ENCODE measurements at places on chromosomes 12 and 14.

GRCh38 chr12:121774968-121775474 is 18.5 kb downstream of the RHOF start:
- no peak for DNase-seq

GRCh38 chr12:62214846-62215245 is 45.4 kb upstream of the USP15 start:
- DNase-seq = no peak

- no peak for DNase-seq
Measured at GRCh38 chr12:67052981-67053380, 216.2 kb upstream of the CAND1 start.

DNA sequence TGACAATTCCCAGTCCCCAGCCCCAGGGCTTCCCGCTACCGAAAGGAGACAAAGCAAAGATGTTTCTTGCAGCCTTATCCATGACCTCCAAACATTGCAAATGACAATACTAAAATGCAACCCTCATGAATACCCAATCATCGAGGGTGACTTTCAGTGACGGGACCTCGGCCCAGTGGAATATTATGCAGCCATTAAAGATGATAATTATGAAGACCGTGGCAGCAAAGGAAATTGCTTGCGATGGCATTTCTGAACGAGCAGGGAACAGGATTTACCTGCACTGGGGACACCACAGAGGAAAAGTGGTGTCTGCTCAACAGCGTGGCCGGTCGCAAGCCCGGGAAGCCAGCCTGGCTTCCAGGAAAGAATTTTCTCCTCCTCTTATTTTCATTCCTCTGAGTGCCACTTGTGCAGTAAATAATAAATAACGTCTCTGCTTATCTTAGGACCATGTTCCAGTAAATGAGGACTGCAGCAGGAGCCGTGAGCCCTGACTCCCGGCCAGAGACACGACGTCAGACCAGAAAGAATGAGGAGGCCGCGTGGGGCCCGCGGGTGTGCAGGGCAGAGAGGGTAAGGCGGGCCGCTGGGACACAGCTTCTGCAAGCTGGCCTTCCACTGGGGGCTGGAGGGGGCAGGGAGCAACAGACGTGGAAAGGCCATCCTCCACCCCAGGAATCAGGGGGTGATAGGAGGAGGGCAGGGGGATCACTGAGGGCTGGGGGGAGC is 6.6 kb downstream of the C14orf180 start:
- no peak for DNase-seq

DNA sequence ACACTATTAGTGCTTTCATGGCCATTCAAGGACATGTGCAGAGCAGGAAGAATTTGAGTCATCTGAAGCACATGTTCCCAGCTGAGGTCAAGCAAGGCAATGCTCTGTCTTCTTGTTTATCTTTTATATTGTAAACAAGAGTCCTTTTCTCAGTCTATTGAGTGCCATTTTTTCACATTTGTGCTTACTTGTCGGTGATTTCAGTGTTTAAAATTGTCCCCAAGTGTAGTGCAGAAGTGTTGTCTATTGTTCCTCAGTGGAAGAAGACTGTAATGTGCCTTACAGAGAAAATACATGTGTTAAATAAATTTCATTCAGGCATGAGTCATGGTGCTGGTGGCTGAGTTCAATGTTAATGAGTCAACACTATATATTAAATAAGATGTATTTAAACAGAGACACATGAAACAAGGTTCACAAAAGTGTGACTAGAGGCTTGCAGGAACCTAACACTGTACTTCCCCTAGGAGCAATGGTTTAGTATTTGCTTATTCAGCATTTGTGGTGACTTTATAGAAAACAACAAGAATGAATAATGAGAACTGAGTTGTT is 391.1 kb downstream of the LRIG3 start:
- no peak for DNase-seq

DNA sequence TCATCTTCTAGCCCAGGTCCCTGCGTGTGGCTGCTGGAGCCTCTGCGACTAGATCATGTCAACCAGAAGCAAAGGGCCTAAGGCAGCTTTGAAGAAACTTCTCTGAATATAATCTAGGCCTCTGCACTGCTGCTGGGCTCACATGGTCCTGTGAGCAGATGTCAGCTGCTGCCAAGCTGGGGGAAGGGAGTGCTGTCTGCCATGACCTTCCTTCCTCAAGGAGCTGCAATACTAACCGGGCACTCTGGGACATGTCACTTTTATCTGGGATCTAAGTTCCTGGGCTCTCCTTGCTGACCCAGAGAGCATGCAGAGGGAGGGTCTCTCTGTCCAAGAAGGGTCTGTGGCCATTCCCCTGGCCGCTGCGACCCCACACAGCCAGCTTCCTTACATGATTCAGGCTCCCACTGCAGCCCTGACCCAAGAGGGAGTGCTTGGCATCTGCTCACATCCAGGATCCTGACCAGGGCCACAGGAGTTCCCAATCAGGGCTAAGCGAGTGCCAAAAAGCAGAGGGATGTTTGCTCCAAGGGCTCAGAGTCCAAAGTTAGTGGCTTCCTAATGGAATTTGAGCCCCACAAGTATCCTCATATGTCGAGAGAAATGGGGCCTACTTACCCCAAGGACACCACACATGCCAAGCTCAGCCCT is 74.0 kb downstream of the PLEKHG3 start:
- no peak for DNase-seq

DNA sequence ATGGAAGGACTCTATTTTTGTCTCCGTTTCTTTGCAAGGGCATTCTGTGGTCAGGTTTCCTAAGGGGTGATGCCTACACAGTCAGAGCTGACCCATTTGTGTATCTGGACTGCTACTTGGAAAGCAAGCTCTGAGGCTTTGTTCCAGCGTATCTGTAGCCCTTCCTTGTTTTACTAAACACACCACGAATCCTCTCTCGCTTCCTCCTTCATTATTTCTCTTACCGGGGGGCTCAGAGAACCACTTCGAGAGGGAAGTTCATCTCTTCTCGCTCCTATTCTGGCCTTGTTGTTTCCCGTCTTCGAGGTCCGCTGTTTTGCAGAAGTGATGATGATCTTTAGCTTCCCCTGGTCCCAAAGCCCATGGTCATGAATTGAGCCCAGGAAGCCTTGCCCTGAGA is 164.7 kb downstream of the SSPN start:
- no peak for DNase-seq

GRCh38 chr14:68947802-68948201 is 31.3 kb downstream of the ACTN1 start:
- no peak for DNase-seq

DNA sequence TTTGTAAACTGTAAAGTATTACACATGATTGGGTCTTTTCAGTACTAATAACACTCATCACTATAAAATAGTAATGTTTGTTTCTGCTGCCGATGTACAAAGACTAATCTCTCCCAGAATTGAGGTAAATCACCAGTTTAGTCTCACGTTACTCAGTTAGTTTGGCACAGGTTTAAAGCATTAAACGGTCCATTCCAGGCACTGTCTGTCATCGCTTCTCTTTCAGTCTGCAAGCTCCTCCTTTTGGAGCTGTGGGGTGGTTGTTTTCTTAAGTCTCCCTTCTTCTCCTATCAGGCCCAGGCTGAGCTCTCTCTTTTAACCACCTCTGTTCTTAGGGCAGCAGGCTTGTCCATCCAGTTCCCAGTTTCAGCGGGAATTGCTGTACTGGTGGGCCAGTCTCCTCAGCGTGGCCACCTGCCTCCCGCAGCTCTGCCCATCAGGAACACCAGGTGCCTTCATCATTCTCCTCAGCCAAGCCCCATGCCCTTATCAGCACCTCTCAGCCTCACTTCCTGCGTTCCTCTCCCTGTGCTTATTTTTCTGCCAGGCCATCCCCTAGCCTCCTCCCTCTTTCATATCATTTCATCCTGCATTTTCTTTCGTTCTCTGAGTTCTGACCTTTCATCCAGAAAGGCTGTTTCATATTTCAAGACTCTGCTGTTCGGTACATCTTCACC is 149.0 kb downstream of the TGFB3 start:
- no peak for DNase-seq

- no peak for DNase-seq
Measured at GRCh38 chr14:60294411-60295069, 45.5 kb downstream of the PPM1A start.

DNA sequence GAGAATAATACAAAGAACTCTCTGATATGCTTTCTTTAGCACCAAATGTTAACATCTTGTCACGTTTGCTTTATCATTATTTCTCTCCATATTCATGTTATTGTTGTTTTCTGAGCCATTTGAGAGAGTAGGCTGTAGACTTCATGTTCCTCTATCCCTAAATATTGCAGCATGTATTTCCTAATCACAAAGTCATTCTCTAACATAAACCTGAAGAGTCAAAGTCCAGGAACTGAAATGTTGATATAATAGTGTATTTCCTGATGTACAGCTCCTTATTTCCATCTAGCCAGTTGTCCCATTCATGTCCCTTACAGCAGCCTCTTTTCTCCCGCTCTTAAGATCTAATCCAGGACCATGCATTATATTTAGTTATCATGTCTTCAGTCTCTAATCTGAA is 72.8 kb downstream of the SPATS2 start:
- no peak for DNase-seq

GRCh38 chr12:54059668-54060067 is 6.0 kb downstream of the HOXC4 start:
- no peak for DNase-seq

DNA sequence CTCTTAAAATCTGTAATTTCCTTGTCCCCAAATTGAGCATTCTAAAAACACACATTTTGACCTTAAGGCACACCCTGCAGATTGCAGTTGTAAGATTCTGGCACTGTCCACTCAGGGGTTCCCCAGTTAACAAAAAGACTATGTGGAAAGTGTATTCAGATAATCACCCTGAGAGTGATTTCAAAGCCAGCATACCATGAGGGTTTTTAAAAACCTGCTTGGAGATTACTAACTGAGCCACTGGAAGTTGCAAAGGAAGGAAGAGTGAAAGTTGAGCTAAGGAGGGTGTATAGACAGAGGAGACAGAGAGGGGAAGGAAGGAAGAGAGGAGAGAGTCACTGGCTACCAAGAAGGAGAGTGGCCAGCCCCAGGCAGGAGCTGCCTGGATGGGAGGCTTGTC is 82.6 kb downstream of the EML1 start:
- no peak for DNase-seq

DNA sequence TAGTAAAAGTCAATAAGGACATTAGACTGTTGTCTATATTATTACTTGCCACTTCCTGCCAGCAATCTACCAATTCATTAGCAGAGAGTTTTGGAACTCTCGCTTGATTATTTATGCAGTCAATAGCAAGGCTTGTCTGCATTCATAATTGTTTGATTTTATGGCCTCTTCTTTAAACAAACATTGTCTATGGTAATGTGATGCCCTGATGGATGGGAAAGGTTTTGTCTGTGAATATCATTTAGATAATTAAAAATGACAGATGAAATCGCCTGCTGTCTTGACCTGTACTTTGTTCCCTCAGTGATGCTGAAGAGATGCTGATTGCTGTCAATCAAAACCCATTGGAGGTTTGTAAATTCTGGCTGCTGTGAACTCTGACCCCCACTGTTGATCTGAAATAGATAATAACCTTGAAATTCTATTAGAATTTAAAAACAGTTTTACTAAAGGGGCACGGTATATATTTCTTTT is 455.3 kb downstream of the NPAS3 start:
- no peak for DNase-seq

- DNase-seq = no peak
Measured at GRCh38 chr12:130253866-130254265, 83.8 kb upstream of the PIWIL1 start.

DNA sequence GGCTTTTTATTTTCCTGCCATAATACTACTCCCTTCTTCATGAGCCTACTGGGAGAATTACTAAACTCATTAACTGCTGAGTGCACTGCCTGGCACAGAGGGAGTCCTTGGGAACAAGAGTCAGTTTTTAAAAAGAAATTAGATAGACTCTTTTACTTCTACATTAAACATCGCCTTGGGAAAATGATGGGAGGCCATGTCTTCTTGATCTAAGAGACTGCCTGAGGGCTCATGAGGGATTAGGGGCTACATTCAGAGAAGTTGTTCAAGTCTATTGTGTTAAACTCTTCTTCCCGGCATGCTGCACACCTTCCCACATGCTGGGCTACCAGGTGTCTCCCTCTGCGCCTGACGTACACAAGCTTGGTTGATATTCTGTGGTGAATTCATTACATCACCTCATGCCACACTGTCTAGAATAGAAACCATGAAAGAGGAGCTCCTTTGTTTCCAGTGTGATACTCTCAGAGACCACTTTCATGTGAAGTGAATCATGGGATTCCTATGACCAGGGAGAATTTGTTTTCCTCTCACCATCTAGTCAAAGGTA is 1422.3 kb downstream of the AACS start:
- DNase-seq = no peak

DNA sequence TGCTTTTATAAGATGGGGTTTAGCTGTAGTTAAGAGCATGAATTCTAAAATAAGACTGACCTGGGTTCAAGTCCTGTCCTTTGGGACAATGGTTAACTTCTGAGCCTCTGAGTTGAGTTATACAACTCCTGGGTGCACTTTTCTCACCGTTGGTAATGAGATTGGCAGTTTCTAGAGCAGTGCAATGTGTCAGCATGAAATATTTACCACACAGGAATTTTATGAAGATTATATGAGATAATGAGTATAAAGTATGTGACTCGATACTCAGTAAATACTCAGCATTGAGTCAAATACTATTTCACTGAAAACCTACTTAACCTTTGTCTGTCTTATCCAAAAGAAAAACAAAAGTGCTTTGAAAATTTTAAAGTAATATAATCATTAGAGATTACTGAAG is 214.2 kb downstream of the CPNE8 start:
- DNase-seq = no peak

- DNase-seq = no peak
Measured at GRCh38 chr14:104975481-104976197, 2.5 kb downstream of the AHNAK2 start.

GRCh38 chr14:90201344-90201743 is 55.0 kb upstream of the PSMC1 start:
- DNase-seq = no peak

GRCh38 chr14:84688297-84689025 is 841.5 kb upstream of the FLRT2 start:
- DNase-seq = no peak

DNA sequence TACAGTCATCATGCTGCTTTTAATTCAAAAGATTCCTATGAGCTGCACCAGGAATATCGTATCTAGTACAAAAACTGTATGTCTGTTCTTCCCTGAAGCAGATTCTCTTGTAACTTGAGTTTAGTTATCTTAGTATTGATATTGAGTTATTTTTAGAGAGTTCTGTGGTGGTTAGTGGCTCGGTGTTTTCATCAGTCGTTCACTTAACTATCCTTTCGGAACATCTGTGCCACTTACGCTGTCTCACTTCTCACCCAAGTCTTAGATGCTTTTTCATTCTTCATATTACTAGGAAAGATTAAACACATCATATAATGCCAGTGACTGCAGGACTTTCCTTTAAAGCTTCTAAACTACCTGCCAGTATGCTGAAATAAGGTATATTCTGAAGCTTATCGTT is 251.0 kb downstream of the FBXL14 start:
- DNase-seq = no peak

DNA sequence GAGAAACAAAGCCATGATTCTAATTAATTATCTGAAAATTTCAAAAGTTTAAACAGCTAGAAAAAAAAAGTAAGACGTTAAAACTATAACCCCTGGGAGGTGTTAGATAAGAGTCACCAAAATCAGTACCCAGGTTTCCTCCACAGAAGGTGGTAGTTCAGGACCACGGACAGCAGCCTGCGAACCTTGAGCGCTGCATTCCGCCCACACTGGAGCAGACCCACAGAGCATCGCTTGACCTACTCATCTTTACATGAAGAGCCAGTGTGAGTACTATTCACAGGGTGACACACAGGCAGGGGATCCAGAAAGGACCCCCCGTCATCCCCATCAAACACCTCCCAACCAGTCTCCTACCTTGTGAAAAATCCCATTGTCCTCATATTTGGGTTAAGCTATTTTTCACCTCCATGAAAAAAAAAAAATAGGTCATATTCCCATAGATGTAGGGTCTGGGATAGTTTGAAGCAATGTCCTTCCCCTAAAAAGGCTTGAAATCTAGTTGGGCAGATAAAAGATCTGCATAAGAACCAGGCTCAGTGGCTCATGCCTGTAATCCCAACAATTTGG is 8.8 kb upstream of the CHGA start:
- peak; percentile 18 for DNase-seq
